Foreskin fibroblast (primary cell): ENCODE measurements at places on chromosomes 4 and X.

- DNase-seq, result no peak
Measured at GRCh38 chr4:101850698-101851097, 60.2 kb downstream of the BANK1 start.

DNA sequence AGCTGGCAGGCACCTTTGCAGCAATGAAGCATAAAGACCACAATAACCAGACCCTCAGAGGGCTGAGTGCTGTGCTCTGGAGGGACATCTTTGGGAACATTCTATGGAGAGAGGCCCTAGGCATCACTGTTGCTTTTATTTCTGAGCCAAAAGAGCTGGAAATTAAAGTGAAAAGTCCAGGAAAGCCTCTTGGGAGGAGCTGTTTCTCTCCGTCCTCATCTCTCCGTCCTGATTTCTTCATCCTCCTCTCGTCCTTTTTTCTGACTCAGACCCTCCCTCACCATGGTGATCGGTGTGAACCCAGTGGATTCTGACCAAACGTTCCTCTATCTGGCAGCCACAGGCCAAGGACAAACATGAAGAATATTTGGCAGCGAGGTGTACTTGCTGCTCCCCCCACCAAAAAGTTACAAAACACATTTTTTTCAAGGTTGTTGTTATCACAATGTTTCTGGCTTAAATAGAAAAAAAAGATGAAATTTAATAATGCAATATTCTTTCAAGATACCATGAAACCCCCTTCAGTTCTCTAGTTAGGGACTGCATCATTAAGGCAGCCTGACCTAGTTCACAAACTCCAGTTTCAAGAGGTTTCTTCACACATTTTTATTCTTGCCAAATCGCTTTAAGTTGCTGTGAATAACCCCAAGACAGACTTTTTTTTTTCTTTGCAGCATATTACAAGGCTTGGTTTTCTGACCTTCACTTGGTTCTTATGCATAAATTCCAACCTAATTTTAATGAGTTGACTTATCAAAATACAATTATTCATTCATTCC is 80.2 kb downstream of the SCD5 start:
- no peak for DNase-seq

DNA sequence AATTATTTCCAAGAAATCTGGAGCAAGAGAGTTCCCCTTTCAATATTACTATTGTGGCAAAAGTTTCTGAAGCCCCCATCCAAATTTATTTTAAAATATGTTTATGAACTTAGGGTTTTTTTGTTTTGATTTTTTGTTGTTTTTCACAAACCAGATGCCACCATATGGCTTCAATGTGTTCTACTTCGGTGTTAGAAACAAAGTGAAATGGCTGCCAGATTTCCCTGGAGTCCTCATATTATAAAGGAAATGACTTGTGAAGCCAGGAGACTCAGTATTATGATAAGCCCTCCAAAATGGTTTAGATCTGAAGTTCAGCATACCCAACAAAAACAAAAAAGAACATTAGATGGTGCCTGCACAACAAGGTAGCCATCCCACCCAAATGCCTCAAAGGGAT is 154.2 kb upstream of the SPANXC start:
- no peak for DNase-seq

GRCh38 chr4:152109531-152110509 is 349.0 kb upstream of the GATB start:
- peak; percentile 38 for DNase-seq

DNA sequence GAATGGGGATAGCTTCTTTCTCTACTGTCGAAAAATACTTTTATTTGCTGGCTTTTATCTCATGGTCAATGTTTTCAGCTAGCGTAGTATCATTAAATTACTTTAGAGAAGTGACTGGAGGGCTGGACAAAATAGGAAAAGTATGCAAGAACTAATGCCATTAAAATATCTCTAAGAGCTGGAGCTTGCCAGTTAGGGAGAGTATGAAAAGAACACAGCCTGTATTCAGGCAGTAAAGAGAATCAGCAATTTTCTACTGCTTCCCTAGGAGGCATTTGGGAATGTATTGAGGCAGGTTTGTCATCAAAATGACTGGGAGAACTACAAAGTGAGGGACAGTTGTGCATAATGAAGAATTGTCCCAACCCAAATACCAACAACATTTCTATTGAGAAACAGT is 43.0 kb upstream of the FTHL17 start:
- DNase-seq, result no peak

DNA sequence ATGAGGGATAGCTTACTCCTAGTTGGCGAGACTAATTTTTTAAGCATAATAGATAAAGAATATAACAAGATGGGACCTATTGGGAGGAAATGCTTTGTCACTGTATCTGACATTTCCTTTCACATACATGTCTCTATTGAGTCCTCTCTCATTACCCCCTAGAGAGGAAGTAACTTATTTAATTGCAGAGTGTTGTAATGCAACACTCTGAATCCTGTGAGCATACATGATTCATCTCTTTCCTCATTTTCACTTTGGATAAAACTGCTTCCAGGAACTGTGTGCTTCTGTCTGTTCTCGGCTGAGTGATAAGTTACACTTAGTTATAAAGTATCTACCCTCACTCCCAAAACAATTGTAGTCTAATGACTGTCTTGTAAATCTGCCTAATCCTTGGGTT is 266.1 kb upstream of the ANXA10 start:
- DNase-seq, result peak; percentile 17

- DNase-seq, result no peak
Measured at GRCh38 chrX:16144420-16144819, 21.1 kb downstream of the GRPR start.

GRCh38 chr4:146224326-146224966 is 10.1 kb downstream of the REELD1 start:
- DNase-seq, result peak; percentile 12

- DNase-seq, result peak; percentile 24
Measured at GRCh38 chr4:71229477-71230270, 109.1 kb upstream of the SLC4A4 start.

- DNase-seq, result no peak
Measured at GRCh38 chr4:7595934-7596461, 161.3 kb upstream of the PSAPL1 start.

DNA sequence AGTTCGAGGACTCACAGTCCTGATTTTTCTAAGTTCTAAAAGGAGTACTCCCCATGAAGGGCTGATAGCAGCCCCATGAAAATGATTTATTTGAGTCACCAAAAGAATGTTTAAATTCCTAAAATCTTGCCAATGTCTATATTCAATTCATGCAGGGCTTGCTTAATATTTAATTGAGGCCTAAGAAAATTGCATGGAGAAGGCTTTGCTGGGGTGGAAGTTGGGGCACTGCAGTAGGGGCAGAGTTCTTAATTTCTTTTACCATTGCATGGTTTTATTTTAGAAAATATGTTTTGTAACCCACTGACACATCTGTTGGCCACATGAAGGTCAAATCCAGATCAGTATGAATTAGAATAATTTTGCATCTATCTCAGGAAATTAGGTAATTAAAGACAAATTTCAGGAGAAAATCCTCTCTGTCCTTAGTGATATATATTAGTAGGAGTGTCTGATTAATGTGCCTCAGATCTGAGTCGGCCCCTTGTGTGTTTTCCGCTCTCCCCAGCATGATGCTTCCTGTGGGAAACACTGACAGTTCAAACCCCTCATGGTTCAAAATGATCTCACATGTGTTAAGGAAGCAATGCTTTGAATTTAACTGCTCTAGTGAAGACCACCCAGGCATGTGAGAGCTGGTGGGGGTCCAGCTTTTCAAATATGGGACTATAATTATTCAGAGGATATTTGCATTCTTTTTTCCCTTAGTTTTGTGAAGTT is 54.0 kb upstream of the EGFL6 start:
- DNase-seq, result no peak

DNA sequence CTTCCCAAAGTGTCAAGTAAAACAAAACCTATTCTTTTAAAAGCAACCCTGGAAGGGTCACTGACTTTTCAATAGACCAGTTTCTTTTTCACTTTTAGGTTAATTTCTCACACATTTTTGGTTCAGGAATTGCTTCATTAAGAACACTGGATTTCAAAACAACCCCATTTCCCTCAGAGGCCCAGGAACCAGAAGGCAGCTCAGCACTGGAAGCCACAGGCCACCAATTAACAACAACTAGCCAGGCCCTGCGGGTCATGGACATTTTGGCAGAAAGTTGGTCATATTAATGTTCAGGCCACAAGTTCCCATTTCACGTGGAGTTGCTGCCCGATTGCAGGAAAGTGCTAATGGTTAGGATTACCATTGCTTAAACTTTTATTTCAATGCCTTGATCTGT is 39.8 kb downstream of the HAND2 start:
- no peak for DNase-seq

DNA sequence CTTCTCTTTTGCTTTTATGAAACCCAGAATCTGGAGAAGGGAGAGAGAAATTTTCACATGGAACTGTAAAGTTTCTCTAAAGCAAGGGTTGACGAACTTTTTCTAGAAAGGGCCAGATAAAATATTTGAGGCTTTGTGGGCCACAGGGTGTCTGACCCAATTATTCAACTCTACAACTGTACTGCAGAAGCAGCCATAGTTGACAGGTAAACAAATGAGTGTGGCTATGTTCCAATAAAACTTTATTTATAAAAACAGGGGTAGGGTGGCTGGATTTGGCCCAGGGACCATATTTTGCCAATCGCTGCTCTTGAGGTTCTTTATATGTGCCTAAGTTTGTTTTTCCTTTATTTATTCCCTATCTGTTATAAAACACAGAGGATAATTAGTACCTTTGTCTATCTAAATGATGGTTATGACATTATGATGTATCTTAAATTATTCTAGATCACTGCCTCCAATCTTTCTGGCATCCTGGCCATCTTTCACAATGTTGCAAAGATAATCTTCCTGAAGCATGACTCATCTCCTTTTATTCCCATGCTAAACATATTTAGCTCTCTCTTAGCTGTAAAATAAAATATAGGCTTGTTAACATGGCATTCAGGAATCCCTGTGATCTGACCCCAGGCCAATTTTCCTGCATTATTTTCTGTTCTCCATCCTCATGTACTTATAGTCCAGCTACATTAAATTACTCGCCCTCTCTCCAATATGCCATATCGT is 106.8 kb upstream of the CBLL2 start:
- DNase-seq, result peak; percentile 14

DNA sequence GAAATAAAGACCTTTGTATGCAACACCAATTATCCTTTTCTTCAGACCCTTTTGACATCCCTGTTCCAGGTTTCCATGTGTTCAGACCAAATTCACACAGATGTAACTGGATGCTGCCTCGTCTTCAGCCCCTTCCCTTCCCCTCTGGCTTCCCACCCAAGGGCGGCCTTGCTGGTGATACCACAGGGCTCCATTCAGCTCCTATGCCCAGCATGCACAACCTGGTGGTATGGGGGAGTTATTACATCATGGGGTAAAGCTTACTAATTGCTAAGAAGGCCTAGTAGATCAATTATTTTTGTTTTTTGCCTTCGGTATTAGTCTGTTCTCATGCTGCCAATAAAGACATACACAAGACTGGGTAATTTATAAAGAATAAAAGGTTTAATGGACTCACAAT is 317.0 kb upstream of the CXXC4 start:
- no peak for DNase-seq

DNA sequence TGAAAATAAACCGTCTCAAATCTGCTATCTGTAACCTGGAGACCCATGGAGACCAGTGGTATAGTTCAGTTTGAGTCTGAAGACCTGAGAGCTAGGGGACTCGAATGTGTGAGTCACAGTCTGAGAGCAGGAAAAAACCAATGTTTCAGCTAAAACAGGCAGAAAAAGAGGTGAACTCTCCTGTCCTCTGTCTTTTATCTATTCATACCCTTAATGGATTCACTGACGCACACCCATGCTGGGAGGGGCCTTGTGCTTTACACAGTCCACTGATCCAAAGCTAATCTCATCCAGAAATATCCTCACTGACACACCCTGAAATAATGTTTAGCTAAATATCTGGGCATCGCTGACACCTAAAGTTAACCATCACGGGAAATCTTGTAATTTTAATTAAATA is 297.9 kb downstream of the GPM6A start:
- no peak for DNase-seq

DNA sequence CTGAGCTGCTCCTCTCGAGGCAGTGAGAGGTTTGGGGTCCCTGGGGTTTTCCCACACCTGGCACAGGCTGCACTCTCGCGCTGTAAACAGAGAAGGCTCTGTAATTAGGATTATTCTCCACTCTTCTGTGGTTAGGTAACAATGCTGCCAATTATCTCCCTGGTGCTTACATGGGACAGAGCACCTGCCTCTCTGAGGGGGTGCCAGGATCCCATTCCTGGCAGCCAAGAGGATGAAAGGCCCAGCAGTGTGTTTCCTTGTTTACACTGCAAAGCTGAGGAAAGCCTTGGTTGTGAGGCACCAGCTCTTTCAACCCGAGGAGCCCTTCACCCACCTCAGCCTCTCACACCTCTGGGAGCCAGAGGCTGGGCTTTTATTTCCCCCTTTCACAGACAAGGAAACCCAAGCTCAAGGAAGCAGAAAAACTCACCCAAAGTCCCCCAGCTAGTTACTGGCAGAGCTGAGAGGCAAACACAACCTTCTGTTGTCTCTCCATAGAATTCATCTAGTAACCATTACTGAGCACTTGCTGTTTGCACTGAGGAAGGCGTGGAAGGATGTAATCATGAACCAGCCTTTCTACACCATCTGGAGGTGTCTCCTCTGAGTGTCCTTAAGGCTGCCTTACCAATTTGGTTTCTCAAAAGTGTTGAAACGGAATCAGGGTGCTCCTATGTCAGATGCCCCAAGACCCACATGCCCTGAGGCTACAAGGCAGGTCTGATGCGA is 39.7 kb upstream of the PROM1 start:
- no peak for DNase-seq

DNA sequence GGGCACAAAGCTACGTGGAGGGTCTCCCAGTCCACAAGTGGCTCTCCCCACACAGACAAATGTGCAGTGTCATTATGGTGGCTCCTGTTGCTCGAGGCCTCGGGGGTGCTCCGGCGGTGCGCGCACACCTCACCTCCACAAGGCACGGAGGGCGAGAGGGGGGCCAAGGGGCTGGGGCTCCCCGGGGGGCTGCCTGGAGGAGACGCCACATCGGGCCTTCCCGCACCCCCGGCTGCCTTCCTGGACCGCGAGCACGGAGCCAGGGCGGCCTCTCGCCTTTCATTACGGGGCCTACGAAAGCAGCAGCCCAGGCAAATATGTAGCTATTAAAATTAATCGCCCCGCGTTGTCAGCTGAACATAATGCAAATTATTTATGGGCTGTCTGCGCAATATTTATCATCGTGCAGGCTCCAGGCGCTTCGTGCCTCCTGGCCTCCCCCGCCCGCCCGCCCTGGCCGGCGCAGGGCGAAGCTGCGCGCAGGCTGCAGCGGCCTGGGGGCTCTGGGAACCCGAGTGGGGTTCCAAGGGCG is 70.8 kb upstream of the BCOR start:
- DNase-seq, result no peak

- DNase-seq, result no peak
Measured at GRCh38 chr4:170336238-170336775, 246.6 kb upstream of the AADAT start.
